NCI-H1092 (cell line): ENCODE measurements at places on chromosomes 3 and 15.

DNA sequence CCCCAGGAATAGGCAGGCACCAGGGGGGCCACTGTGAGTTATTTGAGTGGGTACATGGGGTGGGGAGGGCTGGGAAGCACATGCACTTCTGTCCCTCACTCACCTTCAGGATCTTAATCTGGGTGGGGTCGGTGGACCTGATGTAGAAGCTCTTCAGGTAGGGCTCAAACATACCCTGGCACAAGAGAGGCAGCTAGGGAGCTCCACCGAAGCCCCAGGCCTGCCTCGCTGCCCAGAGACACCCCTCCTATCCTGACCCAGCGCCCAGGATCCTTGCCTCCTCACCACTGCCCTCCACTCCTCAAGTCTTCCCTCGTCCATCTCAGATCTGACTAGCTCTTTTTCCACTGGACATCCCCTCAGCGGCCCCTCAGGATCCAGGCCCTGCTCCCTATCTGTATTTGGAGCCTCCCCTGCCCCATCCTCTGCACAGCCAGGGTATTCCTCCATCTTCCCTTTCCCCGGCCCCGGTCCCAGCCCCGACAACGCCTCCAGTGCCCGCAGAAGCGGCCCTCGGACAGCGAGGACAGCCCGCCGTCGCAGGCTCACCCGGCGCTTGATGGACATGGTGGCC lies 30.0 kb downstream of the AP3B2 start:
- DNase-seq: no peak

- DNase-seq: no peak
Observed at GRCh38 chr3:158095111-158095813, 11.0 kb downstream of the SHOX2 start.

DNA sequence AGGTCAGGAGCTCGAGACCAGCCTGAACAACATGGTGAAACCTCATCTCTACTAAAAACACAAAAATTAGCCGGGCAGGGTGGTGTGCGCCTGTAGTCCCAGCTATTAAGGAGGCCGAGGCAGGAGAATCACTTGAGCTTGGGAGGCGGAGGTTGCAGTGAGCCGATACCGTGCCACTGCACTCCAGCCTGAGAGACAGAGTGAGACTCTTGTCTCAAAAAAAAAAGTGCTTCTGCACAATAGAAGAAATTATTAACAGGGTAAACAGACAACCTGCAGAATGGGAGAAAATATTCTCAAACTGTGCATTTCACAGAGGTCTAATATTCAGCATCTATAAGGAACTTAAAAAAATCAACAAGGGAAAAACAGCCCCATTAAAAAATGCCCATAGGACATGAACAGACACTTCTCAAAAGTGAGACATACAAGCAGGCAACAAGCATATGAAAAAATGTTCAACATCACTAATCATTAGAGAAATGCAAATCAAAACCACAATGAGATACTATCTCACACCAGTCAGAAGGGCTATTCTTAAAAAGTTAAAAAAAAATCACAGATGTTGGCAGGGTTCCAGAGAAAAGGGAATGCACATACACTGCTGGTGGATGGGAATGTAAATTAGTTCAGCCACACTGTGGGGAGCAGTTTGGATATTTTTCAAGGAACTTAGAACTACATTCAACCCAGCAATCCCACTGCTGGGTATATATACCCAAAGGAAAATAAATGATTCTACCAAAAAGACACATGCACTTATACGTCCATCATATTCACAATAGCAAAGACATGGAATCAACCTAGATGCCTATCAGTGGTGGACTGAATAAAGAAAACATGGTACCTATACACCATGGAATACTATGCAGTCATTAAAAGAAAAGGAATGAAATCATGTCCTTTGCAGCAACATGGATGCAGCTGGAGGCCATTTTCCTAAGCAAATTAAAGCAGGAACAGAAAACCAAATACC lies 75.5 kb downstream of the MSL2 start:
- DNase-seq: no peak

- no peak for DNase-seq
Observed at GRCh38 chr15:84967380-84967779, 14.3 kb upstream of the PDE8A start.

DNA sequence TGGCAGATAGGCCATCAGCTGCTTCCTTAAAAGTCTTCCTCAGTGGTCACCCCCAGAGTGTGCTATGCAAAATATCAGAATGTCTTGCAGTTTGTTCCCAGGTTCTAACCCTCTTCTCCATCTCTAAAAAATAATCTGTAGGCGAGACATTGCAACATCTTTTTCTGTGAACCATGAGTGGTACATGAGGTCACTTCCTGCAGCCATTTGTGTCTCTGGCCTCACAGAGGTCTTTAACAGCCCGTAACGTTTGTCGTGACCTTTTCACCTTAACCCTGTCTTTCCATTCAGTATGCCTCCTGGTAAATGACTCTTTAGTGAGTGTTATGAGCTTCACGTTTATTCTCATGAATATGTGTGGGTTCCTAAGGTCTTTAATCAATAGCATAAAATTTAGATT lies 145.4 kb downstream of the KLHL25 start:
- no peak for DNase-seq

DNA sequence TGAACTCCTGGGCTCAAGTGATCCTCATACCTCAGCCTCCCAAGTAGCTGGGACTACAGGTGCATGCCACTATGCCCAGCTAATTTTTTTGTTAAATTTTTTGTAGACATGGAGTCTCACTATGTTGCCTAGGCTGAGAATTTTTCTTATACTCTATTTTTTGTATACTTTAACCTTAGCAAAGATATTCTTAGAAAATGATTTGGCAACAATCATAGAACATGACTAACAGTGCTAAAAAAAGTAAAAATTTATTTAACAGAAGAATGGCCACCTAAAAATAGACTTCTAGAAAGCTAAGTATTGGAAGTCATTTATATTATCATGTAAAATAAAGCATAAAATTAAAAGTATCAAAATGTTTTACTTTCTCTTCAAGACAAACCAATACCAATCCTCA lies 322.3 kb downstream of the PLCL2 start:
- no peak for DNase-seq

DNA sequence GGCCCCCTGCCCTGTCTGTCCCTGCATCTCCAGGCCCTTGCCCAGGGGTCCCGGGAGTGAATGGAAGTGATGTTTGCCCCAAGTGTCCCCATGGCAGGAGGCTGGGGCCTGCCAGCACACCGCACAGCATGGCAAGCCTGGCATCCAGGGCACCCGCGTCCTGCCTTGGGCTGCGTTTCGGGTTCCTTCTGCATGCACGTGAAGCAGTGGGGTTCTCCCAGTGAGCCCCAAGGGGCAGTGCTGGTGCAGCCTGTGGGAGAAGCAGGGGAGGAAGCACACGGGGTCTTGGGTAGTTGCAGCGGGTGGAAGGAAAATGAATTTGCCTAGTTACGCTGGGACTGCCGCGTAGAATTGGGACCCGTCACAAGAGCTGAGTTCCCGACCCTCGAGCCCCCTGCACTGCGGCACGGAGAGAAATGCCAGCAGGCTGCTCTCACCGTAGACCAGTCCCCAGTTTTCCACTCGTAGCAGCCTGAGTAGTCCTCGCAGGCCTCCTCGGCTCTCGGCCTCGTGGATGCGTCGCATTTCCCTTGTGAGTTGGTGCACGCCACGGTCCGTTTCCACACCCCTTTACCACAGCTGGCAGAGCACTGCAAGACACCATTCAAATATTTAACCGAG lies 259.5 kb upstream of the LYSMD4 start:
- DNase-seq: no peak

DNA sequence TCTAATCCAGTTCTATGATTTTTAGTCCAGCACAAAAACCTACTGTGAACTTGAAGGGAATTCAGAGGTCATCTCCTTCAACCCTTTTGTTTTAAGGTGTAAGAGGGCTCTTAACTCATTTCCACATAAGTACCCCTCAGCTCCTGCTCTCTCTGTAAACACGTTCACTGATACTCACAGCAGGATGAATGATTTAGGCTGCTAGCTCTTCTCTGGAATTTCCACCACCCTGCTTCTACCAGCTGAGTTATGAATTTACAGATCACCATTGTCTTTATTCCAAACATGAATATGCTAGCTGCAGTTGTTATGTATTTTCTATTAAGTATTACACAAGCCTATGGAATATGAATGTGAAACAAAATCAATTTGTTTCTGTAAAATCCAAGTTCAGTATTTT lies 101.3 kb upstream of the NANOGP8 start:
- DNase-seq: no peak

GRCh38 chr3:105786990-105787389 lies 81.8 kb downstream of the CBLB start:
- no peak for DNase-seq

DNA sequence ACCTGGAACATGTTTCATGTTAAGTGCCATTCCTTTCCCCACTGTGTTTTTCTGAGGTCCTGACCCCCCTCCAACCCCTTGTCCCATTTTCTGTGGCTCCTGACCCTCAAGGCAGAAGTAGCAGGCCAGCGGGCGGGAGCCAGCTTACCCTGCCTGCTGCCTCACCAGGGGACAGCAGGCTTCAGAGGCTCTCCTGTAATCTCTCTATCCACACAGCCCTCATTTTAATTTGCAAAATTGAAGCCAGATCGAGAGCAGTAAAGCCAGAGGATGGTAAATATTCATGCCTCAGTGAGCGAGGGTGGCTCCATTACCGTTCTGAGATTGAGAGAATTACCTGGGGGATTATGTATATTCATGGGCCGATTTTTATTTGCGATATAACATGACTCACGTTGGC lies 147.6 kb downstream of the DNAJB8 start:
- no peak for DNase-seq

GRCh38 chr3:106376016-106376570 lies 507.3 kb upstream of the CBLB start:
- no peak for DNase-seq

GRCh38 chr3:53287131-53287629 lies 31.4 kb upstream of the TKT start:
- no peak for DNase-seq

DNA sequence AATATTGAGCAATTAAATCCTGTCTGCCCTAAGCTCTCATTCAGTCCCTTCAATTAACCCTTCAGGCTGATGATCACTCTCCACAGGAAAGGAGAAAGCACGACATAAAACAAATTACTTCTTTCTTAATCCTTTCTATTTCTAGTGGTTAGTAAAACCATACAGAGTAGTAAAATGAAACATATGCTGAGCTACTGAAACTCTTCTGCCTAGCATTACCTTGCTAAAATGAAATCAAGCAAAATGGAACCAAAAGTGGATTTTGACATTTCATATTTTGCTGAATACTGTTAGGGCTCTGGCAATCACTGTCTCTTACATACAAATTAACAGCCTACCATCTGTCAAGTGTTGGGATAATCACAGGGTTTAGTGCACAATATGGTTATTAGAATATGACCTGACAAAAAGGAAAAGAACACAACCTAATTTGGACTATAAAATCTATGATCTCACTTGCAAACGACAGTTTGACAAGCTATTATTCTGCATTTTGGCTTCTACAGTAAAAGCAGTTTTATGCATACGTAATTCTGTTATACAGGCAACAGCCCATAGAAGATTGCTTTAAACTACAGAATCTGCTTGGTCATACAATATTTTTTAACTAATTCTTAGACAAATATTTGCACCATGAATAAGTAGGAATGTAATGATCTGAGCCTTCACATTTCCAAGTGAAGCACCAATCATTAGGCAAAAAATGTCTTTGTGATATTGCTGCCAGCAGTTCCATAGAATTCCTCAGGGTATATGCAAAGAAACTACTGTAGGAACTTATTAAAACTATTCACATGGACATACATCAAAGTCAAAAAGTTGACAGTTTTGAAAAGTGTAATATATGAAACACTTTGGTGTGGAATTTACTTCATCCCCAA lies 105.0 kb downstream of the FHIT start:
- no peak for DNase-seq

- no peak for DNase-seq
Observed at GRCh38 chr3:18393906-18394305, 31.2 kb downstream of the SATB1 start.

DNA sequence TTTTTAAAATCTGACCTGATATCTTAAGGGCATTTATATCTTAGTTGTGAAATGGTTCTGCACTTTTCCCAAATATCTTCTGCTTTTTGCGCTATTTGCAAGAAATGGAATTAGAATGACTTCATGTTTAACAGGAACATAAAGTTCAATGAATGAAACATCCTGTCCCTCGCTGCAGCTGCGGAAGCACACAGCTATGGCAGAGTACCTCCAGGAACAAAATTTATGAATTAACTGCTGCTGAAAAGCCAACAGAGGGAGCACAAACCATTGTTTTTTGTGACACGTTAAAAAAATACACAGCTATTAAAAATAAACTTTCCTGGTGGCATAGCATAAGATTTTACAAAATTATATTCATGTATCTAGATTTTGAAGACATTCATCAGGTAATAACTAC lies 404.4 kb upstream of the MDFIC2 start:
- no peak for DNase-seq

GRCh38 chr15:68586274-68586961 lies 7.6 kb downstream of the CORO2B start:
- no peak for DNase-seq

DNA sequence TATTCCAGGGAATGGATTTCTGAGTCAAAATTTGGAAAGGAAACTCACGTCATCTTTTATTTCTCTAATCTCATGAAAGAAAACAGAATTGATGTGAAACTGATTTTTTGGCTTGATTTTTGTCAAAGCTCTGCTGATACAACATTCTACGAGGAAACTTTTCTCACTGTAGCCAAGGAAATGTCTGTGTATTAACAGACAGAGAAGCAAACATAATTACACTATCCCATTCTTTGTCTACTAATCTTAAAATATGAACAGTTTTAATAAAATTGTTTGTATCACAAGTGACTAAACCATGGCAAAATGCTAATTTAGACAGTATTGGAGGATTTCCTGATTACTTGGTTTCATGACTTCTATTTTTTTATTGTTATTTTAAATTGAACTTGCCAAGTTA lies 1437.0 kb downstream of the OTOL1 start:
- no peak for DNase-seq
